ENCODE measurements at places on chromosomes 7 and 10.

DNA sequence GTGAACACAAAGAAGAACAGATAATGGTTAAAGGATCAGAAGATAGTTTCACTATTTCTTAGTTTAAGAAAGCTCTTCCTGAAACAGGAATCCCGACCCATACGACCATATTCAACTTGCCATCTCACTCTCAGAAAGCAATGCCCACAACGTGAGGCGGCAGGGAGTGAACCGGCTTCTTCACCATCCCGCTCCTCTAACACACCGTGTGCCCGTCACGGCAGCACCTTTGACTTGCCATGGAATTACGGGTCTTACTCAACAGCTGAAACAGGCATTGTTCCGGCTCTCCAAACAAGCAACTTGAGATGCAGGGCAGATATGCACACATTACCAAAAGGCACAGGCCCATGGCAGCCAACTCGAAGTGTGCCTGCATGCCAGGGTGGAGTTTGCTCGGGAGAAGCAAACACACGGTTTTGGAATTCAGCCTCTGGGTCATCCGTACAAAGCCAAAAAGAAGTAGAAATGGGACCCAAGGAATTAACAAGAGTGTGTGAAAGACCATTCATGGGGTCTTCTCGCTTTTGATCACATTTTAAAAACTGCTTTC, 293.6 kb downstream of the DNAJB6 start:
- no peak for DNase-seq

DNA sequence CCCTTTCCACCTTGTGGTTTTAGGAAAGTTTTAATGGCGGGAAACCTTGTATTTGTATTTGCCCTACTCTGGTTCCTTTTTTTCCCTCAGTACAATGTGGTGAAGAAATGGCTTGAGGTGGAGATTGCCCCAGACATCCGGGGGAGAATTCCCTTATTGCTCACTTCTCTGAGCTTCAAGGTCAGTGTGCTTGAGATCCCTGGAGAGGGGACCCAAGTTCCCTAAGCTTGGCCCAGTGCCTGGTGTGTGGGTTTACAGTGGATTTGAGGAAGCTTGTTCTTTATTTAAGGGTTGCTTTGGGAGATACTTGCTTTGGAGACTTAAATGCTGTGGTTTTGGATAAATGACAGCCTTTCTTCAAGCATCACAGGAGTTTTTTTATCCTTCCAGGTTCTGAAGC, 18.3 kb downstream of the CALHM2 start:
- DNase-seq: no peak

GRCh38 chr7:38232502-38233366, 40.7 kb downstream of the TARP start:
- peak; percentile 54 for DNase-seq

- DNase-seq: no peak
Observed at GRCh38 chr10:5297466-5297865, 67.3 kb upstream of the UCN3 start.

DNA sequence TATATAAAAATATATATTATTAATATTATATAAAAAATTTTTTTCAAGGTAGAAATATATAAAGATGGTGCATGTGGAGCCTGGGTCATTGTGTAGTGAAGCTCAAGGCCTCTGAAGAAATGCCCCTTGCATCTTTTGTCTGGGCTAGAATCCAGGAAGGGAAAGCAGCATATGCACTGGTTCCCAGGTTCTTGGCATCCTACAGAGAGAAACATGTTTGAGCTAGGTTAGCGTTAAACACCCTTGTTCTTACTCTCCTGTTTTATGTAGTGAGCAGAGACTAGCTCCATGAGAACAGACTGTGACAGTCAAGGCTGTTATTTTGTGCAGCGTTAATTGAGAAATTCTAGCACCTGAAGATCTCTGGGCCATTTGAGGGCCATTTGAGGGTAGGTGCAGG, 116.1 kb downstream of the POM121L12 start:
- no peak for DNase-seq

DNA sequence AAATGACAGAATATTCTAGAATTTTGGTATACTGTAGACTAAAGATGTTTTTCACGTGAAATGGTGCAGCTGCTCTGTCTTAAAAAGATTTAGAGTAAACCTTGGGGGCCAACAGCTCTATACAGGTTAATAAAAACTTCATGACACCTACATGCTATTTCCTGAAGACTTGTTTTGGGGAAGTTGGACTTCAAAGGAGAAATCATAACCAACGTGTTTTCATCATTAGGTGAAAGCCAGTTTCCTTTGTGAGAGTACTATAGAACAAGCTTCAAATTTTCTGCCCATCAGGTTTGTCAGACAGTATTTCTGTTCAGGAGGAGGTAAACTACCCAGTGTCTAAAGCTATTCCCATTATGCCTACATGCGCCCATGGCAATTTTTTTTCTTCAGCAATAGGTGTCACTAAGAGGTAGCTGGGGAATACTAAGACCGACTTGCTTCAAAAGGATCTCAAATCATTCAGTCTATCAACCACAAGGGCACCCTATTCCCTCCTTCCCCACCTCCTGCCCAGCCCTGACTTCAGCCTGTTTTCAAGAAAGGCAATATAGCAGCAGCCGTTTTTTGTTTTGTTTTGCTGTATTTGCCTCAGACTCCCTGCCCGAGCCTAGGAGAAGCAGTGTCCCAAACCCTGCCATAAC, 237.3 kb upstream of the SP8 start:
- DNase-seq: no peak

DNA sequence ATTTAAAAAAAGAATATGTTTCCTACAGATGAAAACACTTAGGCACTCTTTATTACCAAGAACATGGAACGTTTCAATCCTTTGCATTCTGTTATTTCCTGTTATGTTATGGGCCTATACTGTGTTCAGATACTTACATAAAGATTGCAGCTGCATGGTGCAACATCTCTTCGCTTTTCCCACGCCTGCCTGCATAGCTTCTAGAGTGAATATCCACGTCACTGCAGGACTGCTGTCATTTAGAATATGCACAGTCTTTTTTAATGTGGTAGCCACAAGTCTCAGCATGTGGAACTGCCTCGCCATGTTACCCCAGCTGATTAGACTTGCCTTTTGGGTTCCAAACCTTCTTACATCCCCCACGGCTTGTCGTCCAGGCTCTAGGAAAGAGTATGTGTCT, 69.6 kb upstream of the GATA3 start:
- DNase-seq: no peak

GRCh38 chr10:112229901-112230300, 46.3 kb upstream of the GPAM start:
- DNase-seq: no peak
